ENCODE measurements at places on chromosomes 11 and 22.

- DNase-seq = no peak
Measured at GRCh38 chr11:125945797-125946520, at the start of gene VSIG10L2. VSIG10L2 (plus strand) TSS chr11:125946044; CDS start chr11:125946056, 12 bp downstream.

DNA sequence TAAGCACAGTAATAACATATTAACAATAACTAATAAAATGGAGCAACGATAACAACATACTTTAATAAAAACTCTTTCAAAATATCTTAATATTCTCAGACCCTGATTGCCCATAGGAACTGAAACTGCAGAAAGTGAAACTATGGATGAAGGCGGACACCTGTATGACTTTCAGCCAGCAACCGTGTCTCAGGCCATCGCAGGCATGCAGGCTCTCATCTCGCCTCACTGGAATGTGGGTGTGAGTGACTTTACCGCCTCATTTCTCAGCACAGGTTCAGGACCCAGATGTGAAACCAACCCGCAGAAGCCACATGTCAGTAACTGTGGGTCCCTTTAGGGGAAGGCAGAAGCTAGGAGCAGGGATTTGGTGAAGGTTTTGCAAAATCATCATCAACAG lies 539.1 kb downstream of the FAM181B start:
- DNase-seq = no peak

GRCh38 chr11:104531894-104532293 lies 366.4 kb downstream of the CASP12 start:
- no peak for DNase-seq

- DNase-seq = no peak
Measured at GRCh38 chr11:7462706-7463105, 22.6 kb upstream of the OLFML1 start.

- no peak for DNase-seq
Measured at GRCh38 chr11:76719281-76719680, 48.7 kb upstream of the LRRC32 start.

GRCh38 chr11:58471892-58472291 lies 29.9 kb upstream of the OR5B12 start:
- DNase-seq = no peak

DNA sequence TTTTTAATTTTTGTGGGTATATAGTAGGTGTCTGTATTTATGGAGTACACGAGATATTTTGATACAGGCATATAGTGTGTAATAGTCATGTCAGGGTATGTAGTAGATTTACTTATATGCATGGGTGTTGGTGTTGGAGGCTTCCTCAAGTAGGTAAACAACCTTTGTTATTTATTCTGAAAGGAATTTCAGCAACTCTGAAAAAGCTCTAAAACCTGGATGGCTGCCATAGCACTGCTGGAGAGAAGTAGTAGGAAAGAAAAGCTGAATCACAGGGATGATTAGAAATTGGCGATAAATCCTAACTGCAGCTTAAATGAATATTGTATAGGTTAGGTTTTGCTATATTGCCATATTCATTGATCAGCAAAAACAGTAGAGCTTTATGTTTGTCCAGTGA lies 44.4 kb upstream of the ST14 start:
- DNase-seq = no peak

DNA sequence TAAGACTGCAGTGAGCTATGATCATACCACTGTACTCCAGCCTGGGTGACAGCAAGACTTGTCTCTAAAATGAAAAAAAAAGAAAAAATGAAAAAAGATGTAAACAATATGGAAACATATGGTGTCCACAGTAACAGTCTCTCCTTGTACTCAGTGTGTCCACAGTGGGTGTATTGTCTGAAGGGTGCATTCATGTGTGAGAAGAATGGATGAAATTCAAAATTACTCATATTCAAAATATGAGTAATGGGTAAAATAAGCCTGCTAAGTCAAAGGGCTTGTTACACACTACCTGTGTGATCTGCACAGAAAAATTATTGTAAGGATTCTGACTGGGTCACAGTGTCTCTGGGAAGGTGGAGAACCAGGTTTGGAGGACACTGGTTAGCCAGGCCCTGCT lies 26.9 kb downstream of the PPFIA1 start:
- no peak for DNase-seq

GRCh38 chr11:116791002-116791812 lies 472 bp downstream of the APOA5 start:
- peak; percentile 83 for DNase-seq

GRCh38 chr11:75706260-75706729 lies 11.3 kb upstream of the MOGAT2 start:
- peak; percentile 73 for DNase-seq

DNA sequence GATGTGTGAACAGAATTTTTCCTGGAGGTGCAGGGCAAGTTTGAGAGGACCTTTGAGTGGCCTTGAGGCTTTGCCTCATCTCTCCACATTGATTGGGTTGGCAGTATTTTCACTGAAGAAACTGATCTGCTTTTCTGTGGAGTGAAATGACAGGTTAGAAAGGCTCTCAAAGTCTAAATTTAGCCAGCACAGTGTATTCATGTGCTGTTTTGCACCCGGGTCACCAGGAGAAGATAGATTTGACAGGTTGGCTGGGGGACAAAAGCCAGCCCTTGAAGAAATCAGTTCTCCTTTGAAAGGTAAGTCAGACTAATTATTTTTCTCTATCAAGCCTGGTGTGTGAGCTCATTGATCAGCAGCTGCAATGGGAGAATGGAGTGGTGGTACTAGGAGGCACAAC lies 152.9 kb downstream of the DBX1 start:
- no peak for DNase-seq

DNA sequence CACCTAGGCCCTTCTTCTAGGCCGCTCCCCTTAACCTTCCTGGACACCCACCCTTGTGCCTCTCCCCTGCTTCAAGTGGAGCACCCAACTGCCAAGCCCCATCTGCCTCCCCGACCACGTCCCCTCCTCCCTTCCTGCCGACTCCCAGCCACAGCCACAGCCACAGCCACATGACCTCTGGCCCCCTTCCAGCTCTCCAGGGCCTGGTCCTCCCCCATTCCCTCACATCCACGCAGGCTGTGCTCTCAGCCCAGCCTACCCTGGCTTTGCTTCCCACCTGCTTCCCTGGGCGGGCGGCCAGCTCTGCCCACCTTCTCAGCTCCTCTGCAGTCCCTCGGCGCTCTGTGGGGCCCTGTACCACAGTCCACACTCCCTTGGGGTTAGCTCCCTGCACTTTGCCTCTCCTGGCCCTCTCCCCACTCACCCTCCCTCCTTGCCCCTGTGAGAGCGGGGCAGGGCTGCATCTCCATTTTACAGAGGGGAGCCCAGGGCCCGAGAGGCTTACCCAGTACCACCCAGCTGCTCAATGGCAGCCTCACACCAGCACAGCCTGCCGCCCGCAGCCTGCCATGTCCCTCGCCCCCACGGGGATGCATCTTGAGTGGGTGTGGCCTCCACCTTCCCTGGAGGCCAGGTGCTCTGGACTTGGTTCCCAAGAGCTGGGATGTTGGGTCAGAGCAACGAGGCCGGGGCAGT lies 20.3 kb downstream of the PARVG start:
- no peak for DNase-seq

DNA sequence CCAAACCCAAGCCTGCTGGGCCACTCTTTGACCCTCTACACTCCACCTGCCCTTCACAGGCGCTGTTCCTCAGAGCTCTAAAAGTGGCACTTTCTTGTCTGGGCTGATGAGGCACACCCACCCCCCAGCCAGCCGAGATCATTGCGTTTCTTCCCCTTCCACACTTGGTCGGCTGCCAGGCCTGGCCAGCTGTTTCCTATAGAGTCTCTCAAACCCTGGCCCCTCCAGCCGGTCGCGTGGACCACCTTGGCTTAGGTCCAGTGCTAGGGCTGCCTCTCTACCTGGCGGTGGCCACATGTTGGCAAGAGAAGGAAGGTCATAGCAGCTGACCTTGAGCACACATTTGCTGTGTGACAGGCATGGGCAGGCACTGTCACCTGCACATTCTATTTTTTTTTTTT lies 60.6 kb downstream of the PPP6R2 start:
- DNase-seq = no peak

DNA sequence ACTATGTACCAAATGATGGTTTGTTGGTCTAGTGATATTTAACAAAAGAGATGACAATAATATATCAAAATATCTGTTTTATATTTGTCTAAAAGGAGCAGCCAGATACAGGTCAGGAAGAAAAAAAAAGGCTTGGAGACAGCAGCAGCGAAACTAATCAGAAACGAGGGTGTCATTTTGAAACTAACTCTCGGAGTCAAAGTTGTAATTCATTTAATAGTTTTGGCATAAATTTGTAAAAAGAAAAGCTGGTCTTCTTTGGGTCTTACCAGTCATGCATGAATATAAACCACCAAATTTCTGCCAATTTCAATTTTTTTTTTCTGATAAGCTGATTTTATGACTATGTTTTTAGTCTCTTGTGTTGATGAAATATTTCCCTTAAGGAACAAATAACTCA lies 25.5 kb downstream of the NPAT start:
- DNase-seq = no peak

- no peak for DNase-seq
Measured at GRCh38 chr22:25406510-25407210, 157.8 kb upstream of the GRK3 start.

DNA sequence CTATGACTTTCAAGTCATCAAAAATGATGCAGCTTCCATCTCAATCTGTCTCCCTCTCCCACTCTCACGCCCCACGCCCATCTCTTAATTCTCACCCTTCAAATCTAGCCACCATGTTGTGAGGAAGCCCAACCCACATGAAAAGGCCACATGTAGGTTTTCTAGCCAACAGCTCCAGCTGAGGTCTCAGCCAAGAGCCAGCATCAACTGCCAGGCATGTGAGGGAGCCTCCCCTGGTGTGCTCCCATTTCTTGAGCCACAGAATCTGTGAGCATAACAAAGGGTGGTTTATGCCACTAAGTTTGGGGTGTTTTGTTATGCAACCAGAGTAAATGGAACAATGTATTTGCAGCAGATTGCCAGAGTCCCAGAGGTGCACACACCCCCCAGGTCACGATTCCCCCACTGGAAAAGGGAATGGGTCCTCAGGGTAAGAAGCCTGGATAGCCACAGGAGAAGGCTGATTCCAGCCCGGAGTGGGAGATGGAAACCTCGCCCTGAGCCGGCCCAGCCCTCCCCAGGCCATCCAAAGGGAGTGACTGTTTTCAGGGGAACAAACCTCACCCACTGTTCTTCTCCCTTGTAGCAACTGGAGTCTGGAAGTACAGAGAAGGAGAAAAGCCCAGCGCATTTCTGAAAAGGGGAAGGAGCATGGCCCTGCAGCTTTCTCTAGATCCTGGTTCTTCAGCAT lies 20.0 kb upstream of the LINC01488 start:
- no peak for DNase-seq

DNA sequence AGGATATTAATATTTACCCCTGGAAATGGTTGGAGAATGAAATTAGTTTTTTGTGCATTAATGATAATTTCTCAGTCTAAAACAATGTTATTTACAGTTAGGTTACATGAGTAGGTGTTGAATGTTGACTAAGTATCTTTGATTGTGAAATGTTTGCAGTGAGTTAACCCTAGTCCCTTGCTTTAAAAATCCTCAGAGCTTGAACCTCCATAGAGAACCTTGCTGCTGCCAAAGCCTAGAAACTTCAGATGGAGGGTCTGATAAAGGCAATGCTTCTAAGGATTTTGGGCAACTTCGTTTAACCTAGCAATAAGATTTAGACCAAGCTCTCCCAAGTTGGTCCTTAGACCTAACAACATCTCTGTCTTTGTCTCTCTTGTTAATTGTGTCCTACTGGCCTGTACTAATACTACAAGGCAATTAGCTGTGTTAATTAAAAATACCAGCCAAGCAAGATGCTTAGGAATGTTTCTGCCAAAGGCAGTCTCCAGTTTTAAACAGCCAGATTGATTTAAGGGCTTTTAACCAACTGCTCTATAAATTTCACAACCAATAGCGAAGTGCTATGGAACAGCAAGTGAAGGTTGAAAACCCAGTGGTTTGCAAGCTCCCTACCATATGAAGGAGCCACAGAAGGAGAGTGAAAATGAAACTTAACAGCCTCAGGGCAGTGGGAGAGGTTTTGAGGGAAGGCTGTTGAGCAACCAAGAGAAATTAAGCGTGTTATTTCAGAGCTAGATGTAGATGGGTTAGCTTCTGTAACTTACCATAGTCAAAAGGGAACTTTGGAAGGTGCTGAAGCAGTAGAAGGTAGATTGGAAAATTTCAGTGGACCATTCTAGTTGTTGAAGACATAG lies 295.9 kb upstream of the ANO5 start:
- no peak for DNase-seq

- DNase-seq = no peak
Measured at GRCh38 chr22:20647586-20648305, 126.2 kb upstream of the SERPIND1 start.

DNA sequence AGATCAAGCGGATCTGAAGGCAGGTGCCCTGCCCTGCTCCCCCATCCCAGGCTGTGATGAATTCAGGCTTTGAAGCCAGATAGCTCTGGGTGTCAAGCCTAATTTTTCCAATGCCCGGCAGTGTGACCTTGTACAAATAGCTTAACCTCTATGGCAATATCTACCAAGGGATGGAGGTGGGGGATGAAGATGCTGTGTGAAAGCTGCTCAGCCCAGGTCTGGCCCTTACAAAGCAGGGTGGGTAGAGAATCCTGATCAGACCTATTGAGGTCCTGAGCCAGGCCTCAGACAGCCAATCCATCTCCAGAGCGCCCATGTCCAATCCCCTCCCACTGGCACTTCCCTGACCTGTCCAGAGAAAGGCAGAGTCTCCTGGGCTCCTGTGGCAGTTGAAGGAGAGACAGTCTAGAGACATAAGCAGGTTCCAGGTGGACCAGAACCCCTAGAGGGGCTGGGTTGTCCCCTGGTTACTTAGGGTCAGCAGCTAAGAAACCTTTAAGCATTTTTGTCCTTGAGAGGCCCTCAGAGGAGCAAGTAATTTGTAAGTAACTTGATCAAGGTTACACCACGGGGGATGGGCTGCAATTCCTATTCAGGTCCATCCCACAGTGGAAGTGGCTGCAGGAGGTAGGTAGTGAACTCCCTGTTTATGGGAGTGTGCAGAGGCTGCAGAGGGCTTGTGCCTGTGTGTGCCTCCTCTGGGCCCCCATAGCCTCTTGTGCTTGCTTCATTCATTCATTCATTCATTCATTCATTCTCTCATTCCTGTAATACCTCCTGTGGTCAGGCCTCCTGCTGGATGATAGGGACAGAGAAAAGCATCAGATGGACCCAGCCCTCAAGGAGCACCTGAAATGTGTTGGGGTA lies 10.4 kb downstream of the P2RY2 start:
- no peak for DNase-seq

DNA sequence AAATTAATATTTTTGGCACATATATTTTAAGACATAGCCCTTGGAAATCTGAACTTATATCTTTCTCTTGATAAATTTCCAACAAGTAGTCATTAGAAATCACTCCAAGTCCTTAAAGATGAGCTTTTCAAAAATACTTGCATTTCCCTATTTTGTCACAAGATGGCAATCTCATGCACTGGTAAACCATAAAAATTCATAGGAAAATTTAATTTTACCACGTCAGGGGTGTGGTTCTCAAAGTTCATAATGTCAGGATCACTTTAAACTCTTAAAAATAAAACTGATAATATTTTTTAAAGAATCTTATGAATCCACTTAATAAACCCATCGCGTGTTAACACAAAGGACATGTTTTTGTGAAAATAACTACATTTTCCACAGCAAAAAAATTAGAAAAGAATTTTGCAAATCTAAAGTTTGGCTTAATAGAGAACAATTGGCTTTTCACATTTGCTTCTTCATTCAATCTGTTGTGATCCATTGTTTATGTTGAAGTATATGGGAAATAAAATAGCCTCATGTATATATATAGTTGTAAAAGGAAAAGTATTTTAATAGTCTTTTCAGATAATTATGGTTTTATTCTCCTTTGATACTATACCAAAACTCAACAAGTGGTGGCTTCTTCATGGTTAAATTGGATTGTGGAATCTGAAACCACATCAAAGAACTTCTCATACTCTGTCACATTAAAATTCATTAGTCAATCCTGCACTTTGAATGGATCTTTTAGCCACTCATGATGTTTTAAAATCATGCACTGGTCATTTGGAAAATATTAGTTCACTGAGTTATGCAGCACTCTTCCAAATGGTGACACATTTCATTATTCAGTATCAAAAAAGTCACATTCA lies 169.1 kb downstream of the CADM1 start:
- no peak for DNase-seq

Measured in CD4-positive, alpha-beta T cell treated with Interleukin-6 for 4 hours (primary cell).